NCI-H1048 (cell line): ENCODE measurements at places on chromosomes 3 and 15.

DNA sequence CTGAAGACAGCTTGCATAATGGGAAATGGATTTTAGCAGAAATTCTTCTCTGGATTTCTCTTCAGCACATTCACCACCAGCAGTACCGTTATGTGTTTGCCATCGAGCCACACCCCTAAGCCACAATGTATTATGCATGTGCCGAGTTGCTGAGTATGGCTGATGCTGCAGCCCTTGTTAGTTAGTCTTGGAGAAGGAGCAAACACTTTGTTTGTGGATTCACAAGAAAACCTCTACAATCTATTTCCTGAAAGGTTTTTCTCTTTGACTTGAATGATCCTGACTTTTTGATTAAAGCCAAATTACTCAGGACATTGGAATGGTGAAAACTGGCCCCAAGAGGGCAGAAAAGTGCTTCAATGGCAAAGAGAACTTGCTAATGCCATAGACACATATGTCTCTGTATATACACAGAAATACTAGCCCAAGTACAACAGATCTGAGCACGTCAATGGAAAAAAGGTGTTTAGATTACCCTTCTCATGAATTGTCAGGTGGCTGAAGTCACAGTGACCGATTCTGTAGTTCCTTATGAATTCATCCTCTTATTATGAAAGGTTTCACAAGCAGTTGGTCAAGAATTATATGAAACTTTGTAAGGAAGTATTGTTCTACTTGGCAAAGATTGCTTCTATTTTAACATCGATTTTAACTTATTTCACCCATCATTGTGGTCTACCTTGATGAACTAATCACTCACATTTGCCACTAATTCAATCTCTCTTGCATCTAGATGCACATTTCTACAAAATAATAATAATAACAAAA, 103.0 kb downstream of the P3H2 start:
- DNase-seq = no peak

DNA sequence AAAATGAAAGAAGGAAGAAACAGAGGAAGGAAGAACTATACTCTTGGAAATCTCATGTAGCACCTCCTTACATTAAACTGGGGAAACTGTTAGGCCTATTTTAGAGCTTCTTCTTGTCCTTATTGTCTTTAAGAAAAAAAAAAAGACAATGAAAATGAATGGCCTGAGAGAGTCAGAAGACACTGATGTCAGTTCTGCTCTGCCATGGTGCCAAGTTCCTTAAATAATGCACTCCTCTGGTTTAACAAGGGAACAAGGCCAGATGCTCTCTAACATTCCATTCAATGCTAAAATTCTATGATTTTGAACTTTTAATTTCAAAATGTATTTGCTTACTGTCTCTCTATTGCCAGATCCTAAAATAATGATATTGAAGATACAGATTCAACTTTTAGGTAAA, 4.4 kb upstream of the MBNL1 start:
- DNase-seq = no peak

GRCh38 chr3:60555686-60556354, 695.4 kb downstream of the FHIT start:
- no peak for DNase-seq

DNA sequence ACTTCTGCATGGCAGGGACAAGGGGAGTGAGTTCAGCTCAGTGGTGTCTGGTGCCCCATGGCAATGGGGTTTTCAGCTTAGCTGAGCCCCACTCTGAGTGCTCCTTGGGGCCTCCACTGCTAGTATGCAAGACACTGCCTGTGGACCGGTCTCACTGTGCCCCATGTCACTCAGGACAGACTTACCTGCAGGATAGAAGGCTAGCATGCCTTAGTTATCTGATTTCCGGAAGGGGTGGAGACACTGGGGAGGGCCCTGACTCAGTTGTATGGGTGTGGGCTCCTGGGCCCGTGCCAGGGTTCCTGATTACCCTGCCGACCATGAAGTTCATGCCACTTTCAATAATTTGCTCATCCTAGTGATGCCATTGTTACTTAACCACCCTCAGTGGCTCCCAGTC, 4.3 kb upstream of the SLC6A20 start:
- no peak for DNase-seq

GRCh38 chr3:189398656-189399055, 226.9 kb downstream of the TPRG1 start:
- DNase-seq = no peak

- DNase-seq = no peak
These were observed 26.4 kb downstream of the BCL2L10 start for GRCh38 chr15:52086011-52086786.

GRCh38 chr3:127805026-127805753, 17.1 kb downstream of the MGLL start:
- no peak for DNase-seq
